Stimulated activated CD4-positive, alpha-beta T cell treated with anti-CD3 and anti-CD28 coated beads, Interleukin-2, amount 100 ng/mL, for 4 hours (primary cell): ENCODE measurements at places on chromosomes 7 and 10.

DNA sequence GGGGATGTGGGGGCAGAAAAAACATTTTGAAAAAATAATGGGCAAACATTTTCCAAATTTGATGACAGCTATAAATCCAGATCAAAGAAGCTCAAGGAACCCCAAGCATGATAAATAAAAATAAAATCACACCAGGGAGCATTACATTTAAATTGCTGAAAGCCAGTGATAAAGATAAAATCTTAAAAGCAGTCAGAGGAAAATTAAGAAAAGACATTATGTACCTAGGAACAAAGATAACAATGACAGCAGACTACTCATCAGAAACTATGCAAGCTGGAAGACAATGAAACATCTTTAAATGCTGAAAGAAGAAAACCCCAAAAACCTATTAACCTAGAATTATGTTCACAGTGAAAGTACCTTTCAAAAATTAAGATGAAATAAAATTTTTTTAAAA is 23.3 kb downstream of the NEUROG3 start:
- DNase-seq = no peak

- DNase-seq = no peak
Observed at GRCh38 chr10:117327262-117327661, 48.0 kb downstream of the PDZD8 start.

GRCh38 chr7:50502001-50502684 is 52.0 kb upstream of the FIGNL1 start:
- no peak for DNase-seq

GRCh38 chr10:103465411-103466179 is 6.9 kb upstream of the CALHM1 start:
- DNase-seq = no peak

DNA sequence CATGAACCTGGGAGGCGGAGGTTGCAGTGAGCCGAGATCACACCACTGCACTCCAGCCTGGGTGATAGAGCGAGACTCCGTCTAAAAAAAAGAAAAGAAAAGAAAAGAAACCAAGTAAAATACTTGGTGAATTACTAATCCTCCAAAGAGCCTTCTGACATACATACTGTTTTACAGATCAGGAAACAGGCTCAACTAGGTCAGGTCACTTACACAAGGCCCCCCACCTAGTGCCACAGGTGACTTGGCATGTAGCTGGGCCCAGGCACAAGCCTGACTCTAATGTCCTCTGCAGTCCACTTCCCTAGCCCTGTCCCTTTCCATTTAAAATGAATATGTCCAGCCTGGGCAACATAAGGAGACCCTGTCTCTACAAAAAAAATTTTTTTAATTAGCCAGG is 157.0 kb downstream of the TPST1 start:
- no peak for DNase-seq

- no peak for DNase-seq
Observed at GRCh38 chr10:80611481-80612185, 73.9 kb downstream of the SH2D4B start.

GRCh38 chr10:17841050-17841449 is 31.9 kb downstream of the MRC1 start:
- DNase-seq = no peak
